ENCODE measurements at places on chromosomes 1 and 21. TPM values are rescaled to one million over a fixed set of nuclear protein-coding genes. Genes with fewer than 3 reads are reported as not detected.

DNA sequence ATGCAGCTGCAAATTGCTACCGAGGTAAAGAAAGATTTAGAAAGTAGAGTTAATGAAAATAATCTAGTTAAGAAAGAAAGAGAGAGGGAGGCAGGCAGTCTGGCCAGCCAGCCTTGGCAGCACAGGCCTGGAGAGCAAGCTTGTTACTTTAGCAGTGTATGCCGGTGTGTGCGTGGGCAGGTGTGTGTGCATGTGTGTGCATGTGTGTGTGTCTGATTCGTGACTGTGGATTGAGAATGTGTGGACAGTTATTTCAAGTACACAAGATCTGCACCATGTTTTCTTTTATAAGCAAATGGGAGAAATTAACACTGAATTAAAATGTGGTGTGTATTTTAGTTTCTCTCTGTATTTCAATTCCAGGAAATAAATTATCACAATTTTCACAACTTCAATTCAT is 211.6 kb downstream of the DSCAM start:
- DNase-seq = no peak

DNA sequence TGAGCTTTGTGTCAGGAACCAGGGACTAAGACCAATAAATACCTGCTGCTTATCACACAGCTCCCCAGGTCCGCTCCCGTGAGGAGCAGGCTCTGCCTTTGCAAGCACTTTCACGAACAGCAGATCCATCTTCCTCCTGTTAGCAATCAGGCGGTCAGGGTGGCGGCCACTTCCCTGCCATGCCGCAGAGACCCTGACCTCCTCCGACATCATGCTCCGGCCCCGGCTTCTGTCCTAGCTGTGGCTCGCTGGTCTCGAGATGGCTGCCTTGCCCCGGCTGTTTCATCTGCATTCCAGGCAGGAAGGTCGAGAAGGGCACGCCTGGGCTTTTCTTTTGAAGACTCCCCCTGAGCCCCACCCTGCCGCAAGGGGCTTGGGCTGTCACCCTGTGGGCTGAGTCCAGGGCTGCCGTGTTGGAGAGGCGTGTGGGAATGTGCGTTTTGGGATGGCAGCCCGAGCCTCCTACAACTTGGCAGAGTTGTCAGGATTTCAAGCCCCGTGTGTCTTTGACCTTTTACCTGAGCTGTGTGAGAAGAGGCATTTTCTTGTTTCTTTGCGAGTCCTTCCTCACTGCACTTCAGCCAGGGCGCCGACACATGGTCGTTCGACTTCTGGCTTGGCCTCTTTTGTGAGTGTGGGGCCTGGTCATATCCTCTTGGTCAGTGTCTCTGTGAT is 59.5 kb downstream of the AGPAT3 start:
- no peak for DNase-seq

GRCh38 chr1:44389437-44389836 is 15.6 kb upstream of the RNF220 start:
- DNase-seq = no peak

ZBTB17 gene
- total RNA-seq = 20.7 TPM
